NCI-H526 treated with DMSO at 0.1 percent for 48 hours (cell line): ENCODE measurements at places on chromosomes 3 and 15.

DNA sequence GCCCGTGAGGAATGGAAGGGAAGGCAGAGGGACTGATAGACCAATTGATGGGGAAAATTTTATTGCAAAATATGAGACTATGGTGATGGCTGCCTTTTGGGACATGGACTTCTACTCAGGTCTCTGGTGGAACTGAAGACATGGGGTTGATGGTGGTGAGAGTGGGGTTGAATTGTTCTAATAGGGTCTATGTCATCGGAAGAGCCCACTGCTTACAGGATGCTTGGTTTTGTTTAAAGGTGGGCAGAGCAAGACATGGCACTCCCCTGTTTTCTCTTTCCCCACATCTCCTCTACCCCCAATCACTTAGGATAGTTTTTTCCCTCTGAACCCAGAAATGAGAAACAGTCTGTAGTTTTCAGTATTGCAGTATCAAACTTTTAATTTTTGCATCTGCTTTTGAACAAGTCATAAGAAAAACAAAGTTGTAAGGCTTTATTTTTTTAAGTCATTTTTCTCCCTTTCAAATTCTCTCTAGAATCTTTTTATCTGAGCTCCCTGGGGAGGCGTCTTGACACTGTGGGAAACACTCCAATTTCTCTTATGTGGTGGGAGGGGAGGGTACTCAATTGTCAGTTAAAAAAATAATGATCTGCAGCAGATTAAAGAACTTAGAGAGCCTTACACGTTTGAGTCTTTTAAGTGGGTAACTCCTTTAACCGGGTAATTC is 276.2 kb upstream of the TBC1D5 start:
- no peak for DNase-seq

GRCh38 chr15:46034755-46035154 is 399.9 kb downstream of the SQOR start:
- DNase-seq: no peak

DNA sequence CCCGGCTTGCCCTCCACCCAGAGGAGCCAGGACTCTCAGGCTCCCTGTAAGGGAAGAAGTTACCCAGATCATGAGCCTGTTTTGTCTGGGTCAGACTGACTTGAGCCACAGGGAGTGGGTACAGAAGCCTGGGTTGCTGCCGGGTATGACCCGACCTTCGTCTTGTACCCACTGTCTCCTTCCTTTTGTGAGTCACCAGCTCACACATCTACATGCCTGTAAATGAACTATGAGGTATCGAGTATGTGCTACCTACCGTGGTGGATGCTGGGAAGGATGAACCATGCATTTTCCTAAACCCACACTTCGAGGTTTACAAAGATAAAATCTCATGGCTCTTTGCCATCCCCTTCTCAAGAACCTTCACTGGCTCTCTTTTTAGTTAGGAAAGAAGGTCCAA is 56.9 kb downstream of the CACNA1D start:
- DNase-seq: no peak

DNA sequence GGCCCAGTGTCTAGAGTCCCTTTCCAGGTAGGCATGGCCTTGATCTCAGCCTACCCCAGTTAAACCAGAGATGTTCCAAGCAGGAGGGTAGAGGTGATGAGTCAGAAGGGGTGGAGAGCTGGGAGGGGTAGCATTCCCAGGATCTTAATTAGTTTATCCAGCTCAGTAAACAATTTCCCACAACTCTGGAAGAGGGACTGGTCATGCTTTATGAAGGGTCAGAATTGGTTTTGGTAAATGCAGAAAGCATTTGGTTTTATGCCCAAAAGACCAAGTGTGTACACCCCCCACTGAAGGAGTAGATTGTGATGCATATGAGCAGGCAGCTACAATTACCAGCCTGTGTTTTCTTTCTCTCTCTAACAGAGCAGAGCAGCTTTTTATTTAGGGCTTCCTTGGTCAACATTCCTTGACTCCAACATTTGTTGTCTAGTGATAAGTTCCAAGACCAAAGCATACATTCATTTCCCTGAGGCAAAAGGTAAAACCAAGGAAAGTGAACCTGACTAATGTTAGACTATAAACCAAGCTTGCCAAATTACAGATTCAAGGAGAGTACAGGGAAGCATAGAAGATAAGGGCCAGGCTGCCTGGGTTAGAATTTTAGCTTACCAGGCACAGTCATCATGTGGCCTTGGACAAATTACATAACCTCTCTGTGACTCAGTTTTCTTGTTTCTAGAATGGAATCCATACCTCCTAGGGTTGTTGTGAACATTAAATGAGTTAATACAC is 17.6 kb downstream of the EXOSC7 start:
- DNase-seq: no peak

- peak; percentile 14 for DNase-seq
Measured at GRCh38 chr15:65980824-65981456, 111.6 kb downstream of the RAB11A start.

DNA sequence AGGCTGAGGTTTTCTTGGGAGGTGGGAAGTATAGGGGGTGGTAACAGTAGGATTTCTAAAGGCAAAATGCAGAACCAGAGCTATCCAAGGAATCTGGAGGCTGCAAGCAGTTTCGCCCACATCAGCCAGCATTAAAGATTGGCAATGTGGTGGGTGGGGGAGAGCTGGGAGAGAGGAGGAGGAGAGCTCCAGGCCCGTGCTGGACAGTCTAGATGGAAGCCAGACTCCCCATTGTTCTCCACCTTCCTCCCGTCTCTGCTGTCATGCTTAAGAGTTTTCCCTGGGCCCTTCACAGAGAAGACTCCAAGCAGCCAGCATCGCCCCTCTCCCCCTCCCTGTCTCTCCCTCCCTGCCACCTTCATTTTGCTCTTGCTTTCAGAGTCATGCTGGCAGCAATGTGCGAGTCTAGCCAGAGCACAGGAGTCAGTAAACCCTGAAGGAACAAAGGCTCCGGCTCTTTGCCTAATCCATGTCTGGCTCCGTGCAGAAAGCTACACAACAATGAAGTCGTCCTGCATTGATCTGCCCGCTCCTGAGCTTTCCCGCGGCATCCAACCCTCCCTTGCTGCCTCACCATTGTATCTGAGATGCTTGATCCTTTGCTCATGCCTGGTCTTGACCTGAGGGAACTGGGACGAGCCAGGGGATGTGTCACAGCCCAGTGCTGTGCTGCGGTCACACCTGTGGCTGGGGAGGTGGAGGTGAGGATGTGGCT is 282.9 kb downstream of the NTRK3 start:
- no peak for DNase-seq

DNA sequence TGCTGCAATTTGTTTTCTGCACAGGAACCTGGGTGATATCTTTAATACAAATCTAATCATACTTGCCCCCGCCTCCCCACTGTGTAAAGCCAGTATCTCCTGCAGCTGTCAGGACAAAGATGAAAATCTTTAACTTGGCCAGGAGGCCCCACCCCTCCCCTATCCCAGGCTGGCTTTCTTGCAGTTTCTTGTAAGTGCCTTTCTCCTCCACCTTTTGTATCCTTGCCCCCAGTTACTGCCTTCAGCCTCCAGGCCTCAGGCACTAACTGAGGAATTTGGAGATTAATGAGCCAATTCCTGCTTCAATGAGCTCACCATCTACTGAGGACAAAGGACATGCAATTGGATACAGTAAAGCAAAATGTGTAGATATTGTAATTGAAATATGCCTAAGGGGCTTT is 6.5 kb downstream of the GCSAM start:
- DNase-seq: no peak

- DNase-seq: no peak
Measured at GRCh38 chr3:60673123-60673522, 578.1 kb downstream of the FHIT start.

GRCh38 chr3:148916132-148916531 is 51.0 kb downstream of the CPA3 start:
- no peak for DNase-seq

DNA sequence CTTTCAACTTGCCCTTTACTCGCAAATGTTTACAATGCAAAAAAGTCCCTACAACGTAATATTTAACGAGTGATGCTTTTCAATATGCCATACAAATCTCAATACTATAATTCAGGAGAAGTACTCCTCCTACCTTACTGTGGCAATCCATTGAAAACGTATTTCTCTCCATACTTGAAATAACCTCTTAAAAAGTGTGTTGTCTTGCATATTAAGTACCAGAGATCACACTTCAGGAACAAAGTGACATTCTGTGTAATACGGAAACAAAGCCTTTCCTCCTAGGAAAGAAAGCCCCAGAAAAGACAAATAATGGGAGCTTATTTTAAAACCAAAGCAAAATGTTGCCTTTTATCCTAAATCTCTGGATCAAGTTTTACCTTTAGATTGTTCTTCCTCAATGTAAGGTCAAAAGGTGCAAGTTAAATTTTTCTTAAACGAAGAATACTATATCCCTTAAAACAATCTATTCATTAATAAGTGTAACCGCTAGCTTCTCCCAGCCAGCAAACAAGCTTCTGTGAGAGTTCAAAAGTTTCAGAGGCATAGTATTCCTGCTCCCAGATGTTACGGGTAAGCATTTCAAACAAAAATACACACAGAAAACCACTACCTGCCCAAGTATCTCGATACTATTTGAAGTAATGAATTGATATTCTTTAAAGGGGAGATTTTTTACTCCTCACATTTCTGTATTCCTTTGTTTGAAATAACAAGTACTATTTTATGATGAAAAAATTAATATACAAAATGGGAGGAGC is 1.7 kb downstream of the TJP1 start:
- DNase-seq: peak; percentile 6

DNA sequence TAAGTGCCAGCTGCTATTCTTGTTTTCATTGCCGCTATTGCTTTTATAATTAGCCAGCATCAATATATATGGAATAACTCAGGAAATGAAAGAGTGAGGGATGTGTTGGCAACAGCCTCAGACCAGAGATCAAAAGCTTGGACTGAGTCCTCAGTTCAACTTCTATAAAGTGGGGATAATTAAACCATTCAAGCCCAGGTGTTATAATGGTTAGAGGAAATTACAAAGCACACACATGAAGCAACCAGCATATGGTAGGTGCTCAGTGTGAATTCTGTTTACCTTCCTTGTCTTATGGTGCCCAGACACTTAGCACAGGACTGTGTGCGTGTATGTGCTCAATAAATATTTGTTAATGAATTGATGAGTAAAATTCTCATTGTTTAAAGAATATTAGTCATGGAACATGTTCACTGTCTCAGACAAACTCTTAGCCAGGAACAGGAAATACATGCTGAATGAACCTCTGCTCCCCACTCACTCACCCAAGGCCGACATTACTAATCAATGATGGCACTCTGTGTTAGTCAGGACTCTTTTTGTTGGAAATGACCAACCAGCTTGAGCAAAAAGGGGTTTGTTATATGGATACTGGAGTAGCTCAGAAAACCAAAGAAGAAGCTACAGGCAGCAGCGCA is 16.7 kb upstream of the CCDC174 start:
- no peak for DNase-seq

DNA sequence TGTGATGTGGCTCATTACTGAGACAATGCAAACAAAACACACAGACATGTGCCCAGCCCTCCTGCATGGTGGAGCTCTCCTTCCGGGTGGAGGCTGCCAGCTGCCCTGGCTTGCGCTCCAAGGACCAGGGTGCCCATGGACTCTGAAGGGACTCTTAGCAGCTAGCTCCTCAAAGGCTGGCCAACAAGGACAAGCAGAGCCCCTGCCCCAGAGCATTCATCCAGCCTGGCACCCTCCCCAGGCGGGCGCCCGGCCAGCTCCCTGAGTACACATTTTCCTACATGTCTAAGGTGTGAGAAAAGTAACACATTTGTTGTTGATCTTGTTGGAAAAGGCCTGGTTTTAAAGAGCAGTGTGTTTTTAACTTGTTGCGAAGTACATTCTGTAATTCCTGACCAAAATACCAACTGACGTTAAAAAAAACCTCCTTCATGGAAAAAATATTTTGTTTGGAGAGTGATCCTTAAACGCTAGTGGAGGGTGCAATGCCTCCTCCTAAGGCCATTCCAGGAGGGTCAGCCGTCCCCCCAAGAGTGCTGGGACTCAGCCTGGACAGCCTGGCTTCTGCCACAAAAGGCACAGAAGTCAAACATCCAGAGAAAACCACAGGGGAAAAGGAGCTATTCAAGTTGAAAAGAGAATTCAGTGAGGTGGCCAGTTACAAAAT is 86.9 kb downstream of the KLF15 start:
- no peak for DNase-seq

GRCh38 chr3:37471425-37471824 is 297.0 kb upstream of the LRRFIP2 start:
- no peak for DNase-seq

DNA sequence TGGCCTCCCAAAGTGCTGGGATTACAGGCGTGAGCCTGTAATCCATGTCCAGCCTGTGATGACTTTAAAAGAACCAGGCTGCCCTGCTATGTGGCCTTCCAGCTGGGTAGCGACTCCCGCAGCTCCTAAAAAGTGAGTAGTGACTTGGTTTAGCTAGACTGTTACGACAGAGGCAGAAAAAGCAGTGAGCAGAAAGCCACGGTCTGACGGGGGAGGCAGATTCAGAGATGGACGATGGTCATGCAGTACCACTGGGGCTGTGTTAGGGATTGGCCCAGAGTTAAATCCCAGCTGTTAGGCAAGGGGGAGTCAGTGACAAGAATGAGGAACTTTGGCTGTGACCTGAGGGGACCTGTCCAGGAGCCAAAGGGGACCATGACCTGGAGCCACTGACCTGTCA is 3.1 kb upstream of the RPL29 start:
- no peak for DNase-seq

- DNase-seq: no peak
Measured at GRCh38 chr3:196179380-196180308, 31.6 kb downstream of the ZDHHC19 start.

DNA sequence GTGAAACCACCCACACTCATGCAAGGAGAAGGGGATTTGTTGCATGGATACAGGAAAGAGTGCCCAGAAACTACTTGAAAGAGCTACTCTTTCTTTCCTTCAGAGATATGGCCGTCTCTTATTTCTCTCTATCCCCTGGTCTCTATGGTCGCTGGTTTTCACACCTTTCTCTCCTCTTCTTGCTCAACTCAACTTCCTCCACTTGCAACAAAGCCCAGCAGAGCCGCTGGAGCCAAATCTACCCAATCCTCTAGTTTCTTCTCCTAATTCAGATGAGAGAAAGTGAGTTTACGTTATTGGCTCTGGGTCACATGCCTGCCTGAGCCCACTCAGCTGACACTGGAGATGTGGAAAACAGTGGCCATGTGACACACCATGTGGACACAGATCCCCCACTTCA is 215.2 kb downstream of the OSBPL10 start:
- no peak for DNase-seq

- no peak for DNase-seq
Measured at GRCh38 chr15:41809121-41809520, 18.8 kb upstream of the JMJD7 start.

DNA sequence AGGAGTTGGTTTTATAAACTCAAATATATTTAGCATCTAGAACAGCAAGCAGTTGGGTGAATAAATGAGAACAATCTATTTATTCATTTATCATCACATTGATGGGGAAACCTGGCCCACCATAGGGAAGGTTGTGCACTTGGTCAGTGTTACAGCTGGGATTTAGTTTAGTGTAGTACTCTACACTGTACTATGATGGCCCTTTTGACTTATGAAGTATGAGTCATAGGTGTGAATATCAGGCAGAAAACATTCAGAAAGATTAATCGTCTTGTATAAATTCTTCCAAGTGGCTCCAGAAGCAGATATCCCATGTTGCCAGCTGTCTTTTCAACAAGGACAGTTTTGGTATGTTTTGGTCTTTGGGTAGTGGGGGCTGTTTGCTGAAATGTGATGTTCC is 38.0 kb downstream of the BBS4 start:
- no peak for DNase-seq
